ENCODE measurements at places on chromosomes 16 and 17. TPM values are rescaled to one million over a fixed set of nuclear protein-coding genes. Genes with fewer than 3 reads are reported as not detected.

SLC2A4 gene
- 5.2 TPM for total RNA-seq

BAIAP3 gene
- total RNA-seq = 2.7 TPM

RDM1 gene
- not detected for total RNA-seq

CMTM2 gene
- not detected for total RNA-seq

TAT gene
- total RNA-seq = not detected

GOT2 gene
- 54.2 TPM for total RNA-seq

RPAIN gene
- 55.7 TPM for total RNA-seq

SHISA6 gene
- total RNA-seq = 28.0 TPM

SLC12A4 gene
- total RNA-seq = 82.0 TPM

TBC1D3 gene
- total RNA-seq = not detected

DYNLL2 gene
- total RNA-seq = 14.4 TPM

RAB34 gene
- total RNA-seq = 189 TPM

Data from tibial nerve (tissue), 4 donors.